Activated T-cell treated with anti-CD3 and anti-CD28 coated beads, Interleukin-2, amount 50 U/mL, for 72 hours (primary cell): ENCODE measurements at places on chromosomes 7 and 10. TPM values are rescaled to one million over a fixed set of nuclear protein-coding genes. Genes with fewer than 3 reads are reported as not detected.

- no peak for DNase-seq
These were observed 708.3 kb downstream of the CCSER2 start for GRCh38 chr10:85036661-85037060.

DNA sequence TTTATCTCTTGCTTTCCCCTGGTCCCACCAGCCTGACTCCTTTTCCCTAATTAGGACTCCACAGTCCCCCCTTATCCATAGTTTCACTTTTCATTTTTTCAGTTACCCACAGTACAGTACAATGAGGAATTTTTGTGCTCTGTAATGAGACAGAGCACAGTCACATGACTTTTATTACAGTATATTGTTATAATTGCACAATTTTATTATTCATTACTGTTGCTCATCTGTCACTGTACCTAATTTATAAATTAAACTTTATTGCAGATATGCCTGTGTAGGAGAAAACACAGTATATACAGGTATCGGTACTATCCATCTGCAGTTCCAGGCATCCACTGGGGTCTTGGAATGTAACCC lies 125.4 kb downstream of the KCNMA1 start:
- DNase-seq, result no peak

The PPP1R17 gene
- not detected for total RNA-seq

- no peak for DNase-seq
These were observed 237.2 kb downstream of the MGMT start for GRCh38 chr10:129704225-129704624.

- no peak for DNase-seq
These were observed 42.0 kb downstream of the SHH start for GRCh38 chr7:155770241-155770640.

DNA sequence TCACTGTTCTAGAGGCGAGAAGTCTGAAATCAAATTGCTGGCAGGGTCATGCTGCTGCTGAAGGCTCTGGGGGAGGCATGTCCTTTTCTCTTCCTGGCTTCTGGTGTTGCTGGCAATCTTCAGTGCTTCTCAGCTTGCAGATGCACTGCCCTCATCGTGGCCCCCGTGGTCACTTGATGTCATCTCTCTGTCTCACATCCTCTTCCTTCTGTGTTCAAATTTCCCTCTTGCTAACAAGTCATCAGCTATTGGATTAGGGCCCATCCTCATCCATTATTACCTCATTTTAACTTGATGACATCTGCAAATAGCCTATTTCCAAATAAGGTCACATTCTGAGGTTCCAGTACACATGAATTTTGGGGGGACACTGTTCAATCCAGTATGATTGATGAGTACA lies 36.6 kb upstream of the SRGN start:
- peak; percentile 62 for DNase-seq

DNA sequence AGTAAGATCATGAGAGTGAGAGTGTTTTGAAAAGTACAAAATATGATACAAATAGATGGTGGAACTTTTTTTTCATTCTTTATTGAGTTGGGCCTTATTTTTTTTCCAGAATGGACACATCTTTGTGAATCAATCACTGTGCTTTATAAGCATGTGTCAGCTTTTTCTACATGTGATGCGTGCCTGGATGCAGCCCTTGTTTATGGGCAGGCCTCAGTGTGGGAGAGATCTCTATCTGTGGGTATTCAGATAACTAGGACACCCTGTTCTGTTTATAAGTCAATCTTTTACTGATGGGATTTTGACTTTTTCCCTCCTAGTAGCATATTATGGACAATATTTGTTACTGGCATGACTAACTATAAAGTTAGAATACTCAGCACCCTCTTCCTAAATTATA lies 42.9 kb upstream of the IKZF1 start:
- peak; percentile 45 for DNase-seq

The LIPF gene
- total RNA-seq, result not detected

The TUBAL3 gene
- total RNA-seq, result not detected

The EGFR gene
- not detected for total RNA-seq

The TMEM196 gene
- not detected for total RNA-seq

DNA sequence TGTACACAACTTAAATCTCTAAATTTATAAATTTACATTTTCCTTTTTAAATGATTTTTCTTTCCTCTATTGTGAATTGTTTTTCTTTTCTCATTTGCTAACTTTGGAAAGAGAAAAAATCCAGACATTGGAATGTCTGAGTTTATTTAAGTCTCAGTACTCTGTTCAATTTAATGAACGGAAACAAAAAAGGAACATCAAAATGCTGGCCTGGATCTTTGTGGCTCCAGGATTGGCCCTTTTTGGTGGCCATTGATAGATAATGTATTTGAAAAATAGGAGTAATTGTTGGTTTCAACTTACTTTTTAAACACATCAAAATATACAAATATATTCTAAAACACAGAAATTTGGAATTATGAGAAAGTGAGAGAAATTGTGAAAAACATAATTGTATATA lies 336.0 kb downstream of the SUGCT start:
- DNase-seq, result no peak

- DNase-seq, result no peak
These were observed 3.2 kb downstream of the GLI3 start for GRCh38 chr7:42233695-42234331.

- DNase-seq, result no peak
These were observed 43.8 kb downstream of the PTPN12 start for GRCh38 chr7:77580762-77581350.

DNA sequence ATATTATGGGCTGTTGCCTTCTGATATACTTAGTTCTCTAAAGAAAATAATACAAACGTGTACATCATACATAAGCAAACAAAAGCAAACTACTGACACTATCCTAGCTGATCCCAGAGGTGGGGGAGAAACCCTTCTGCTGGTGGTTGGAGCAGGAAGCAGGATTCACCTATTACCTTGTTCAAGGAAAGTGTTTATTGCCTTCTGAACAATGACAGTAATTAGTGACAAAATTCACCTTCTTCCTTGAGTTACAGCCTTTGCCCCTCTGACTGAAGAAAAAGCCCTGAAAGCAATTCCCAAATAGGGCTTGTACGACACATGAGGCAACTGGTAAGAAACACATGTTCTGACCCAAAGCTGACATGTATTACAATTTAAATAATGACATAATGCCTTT lies 118.8 kb upstream of the AKR1E2 start:
- DNase-seq, result no peak

DNA sequence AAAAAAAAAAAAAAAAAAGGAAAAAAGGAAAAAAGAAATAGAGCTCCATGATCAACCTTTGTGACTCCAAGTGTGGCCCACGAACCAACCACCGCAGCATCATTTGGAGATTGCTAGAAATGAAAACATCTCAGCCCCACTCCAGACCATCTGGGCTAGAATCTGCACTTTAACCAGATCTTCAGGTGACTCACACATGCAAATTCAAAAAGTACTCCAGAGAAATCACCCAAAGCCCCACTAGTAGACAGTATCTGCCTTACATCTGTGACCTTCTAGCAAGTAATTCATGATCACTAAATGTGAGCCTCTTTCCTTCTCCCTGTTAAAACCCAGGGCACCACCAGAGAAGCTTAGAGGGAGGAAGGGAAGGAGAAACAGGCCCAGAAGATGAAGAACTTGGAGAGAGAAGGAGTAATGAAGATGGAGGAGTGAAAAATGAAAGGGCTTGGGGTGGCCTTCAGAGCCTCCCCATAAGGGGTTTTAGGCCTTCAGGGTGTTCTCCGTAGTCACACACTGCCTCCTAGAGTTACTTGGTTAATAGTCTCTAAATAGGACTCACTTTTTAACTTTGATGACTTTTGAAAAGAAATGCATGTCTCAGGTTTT lies 94.0 kb downstream of the SLC37A3 start:
- peak; percentile 52 for DNase-seq

GRCh38 chr10:49180444-49180860 lies 7.7 kb downstream of the TMEM273 start:
- no peak for DNase-seq

DNA sequence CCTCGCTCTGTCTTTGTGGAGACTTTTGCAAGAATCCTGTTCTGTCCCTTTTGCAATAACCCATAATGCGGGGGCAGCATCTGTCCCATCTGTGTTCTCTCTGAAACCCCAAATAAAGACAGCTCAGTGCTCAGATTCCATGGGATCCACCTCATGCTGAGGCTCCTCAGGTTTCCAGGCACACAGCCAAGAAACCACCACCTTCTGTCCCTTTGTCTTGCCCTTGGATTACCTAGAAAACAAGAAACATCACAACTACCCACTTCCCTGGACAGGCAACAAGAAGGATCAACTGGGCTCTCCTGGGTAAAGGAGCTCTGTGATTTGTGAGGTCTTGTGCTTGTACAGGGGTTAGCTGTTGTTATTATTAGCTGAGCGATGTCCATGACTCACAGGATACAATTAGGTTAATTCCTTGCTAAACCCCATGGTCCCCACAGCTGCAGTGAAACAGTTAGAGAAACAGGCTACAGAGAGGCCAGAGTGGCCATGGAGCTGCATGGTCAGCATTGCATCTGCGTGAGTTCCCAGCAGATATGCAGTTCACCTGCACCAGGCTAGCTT lies 50.2 kb downstream of the CXCL12 start:
- no peak for DNase-seq

The DIP2C gene
- total RNA-seq, result 0.70 TPM
